ENCODE measurements at places on chromosomes 11 and 22.

DNA sequence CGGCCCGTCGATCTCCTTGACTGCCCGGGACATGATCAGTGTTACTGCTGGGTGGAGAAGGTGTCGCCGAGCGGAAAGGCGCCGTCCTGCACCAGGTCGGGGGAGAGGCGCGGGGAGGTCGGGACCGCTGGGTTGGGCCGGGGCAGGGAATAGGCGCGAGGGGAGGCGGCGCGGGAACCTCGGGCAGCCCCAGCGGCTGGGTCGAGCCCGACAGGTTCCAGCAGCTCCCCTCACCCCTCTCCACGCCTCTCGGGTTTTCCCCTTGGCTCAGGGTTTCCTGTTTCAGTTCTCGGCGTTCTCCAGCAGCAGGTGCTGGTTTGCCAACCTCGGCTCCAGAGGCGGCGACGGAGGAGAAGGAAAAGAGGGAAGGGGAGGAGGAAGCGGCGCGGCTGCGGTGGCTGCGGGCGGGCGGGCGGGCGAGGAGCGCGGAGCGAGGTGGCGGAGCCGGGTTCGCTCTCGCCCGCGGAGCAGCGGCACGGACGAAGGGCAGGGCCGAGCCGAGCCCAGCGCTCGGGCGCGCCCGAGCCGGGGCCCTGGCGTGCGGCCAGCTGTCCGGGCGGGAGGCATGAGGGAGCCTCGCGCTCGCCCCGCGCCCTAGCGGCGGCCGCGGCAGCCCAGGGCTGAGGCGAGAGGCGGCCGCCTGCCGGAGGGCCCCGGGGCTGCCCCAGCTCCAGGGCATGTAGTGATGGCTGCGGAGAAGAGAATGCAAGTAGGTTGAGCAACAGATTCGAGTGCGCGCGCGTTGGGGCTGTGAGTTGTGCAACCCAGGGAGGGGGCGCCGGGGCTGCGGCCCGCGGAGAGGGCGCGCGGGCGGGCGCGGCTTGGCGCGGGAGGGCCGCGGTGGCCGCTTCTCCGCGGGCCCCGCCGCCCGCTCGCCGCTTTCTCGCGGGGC lies at the start of gene ZC3H12C:
TSS of gene ZC3H12C (plus strand) at position 878 of the 892 bp plus-strand sequence. CDS start 20 bp downstream, outside the sequence.
- peak; percentile 59 for DNase-seq

- DNase-seq: no peak
These were observed 570.1 kb downstream of the BRD1 start for GRCh38 chr22:49257551-49257961.

DNA sequence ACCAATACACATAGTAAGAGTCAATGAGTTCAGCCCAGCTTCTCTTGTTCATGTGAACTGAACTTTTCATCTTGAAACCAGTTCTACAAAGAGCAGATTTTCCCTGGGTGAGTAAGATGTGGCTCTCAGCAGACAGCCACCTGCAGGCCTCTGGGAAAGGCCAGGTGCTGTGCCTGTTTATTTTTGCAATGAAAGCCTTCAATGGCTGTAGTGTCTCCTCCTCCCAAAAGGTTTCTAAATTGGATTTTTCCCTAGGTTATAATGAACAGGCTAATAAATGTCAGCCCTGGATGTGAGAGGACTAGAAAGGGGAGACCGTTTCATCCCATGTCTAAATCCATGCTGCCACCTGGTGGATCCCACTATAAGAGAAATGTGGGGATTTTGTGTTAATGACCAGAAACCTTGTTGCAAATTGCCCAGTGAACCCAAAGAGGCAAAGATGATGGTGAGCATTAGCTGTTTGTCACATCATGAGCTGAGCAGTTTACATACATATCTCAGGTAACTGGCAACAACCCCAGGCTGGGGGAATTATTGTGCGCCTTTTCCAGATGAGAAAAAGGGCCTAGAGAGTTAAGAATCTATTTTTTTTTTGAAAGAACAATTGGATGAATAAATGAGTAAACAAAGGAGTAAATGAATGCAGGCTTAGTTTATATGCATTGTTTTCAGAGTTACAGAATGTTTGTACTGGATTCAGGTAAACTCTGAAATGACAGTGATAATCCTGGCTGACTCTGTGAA lies 12.7 kb downstream of the C11orf91 start:
- peak; percentile 23 for DNase-seq

- DNase-seq: no peak
These were observed 8.8 kb downstream of the MAML2 start for GRCh38 chr11:96334219-96334618.

DNA sequence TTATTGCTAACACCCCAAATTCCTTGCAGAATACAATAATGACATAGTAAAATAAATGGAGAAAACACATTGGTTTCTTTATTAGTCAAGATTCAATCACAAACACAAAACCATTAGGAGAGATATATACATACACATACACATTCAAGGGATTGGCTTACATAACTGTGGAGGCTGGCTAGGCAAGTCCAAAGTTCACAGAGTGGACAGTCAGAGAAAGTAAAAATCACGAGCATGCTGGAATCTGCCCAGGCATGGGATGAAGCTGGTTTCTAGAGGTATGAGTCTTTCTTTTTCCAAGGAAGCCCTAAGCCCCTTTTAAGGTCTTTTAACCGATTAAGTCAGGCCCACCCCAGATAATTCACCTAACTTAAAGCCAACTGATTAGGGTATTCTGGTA lies 13.6 kb upstream of the OR56B1 start:
- no peak for DNase-seq

- DNase-seq: peak; percentile 66
These were observed 48.3 kb downstream of the MYH9 start for GRCh38 chr22:36339171-36340065.

DNA sequence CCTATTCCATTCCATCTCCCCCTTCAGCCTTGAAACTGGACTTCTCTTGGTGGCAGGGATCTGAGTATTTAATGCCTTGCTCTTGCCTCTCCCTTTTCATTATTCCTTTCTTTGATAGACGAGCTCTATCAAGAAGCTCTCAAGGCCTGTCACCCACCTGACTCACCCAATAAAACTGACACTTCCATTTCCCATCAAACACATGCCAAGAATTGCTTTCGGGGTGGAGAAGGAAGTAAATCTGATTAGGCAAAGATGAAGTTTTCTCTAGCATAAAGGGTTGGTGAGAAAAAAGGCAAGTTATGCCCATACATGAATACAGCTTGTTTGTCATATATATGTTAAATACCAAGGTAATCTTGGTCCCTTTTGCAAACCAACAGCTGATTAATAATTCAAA lies 34.9 kb upstream of the MYEOV start:
- no peak for DNase-seq

- no peak for DNase-seq
These were observed 84.6 kb downstream of the CLPB start for GRCh38 chr11:72349616-72350218.

DNA sequence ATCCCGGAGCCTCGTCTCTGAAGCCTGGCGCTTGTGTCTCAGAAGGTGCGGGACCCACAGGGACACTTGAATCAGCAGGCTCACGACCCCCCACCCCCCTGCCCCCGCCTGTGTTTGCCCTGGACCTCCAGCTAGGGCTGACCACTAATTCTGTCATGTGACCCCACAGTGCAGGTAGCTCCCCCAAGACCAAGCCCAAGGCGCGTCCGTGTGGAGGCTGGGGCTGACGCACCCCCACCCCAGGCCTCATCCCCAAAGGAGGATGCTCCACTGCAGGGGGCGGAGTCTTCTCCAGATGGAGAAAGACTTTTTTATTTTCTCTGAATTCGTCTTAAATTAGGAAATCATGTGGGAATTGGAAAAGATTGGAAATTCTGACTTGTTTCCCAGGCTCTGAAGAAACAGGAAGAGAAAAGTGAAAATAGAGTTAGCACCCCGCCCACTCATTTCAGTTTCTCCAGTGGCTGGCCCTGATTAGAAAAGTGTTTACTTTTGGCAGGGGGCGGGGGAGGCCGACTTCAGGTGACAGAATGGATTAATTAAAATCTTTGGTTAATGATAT lies 1.0 kb upstream of the RELA start:
- DNase-seq: peak; percentile 71

DNA sequence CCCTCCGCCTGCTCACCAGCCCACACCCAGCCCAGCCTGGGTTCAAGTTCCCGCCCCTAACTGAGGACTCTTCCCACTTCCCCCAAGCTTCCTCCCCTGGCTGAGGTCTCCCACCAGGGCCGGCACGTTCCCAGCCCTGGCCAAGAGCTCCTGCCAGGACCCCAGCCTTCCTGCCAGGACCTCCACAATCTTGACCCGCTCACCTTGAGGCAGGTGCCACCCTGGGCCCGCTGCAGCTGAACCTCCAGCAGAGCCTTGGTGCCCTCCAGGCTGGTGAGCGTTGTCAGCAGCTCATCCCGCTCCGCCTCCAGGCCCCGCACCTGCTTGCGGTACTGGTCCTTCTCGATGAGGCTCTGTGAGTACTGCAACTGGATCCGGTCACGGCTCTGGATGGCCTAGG lies 13.2 kb downstream of the CARD10 start:
- DNase-seq: no peak

- DNase-seq: no peak
These were observed 66.8 kb downstream of the LRP5 start for GRCh38 chr11:68379206-68379605.

DNA sequence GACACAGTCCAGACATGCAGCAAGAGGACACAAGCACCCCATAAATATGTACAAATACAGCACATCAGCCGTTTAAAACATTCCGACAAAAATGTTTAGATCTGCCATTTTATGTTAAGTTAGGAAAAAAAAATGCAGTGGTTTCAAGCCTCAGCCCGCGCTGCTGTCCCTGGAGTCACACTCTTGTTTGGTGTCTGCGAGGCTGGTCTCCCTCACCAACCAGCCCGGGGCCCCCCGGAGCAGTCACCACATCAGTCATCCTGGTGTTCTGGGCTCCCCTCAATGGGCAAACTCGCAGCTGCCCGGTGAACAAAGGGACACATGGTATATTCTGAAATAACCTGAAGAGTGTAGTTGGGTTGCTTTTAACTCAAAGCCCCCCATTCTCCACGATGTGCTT lies 1022.2 kb downstream of the BRD1 start:
- no peak for DNase-seq

GRCh38 chr11:111974446-111974845 lies 37.3 kb downstream of the DIXDC1 start:
- no peak for DNase-seq

DNA sequence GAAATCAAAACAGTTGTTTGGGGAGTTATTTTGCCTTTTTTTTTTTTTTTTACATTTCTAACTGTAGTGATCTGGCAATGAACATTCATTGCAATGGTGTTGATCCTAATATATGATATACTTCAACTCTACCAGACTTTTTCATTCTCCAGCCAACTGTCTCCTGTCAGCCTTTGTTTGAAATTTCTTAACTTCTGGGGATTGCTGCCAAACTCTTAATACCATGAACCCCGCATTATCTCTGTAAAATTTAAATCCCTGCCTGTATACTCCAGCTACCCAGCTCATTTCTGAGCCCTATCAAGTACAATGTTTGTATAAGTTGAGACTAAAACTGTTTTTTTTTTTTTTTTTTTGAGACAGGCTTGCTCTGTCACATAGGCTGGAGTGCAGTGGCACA lies 280.7 kb downstream of the TTC28 start:
- no peak for DNase-seq

GRCh38 chr11:127236776-127237175 lies 236.2 kb upstream of the KIRREL3 start:
- DNase-seq: no peak

GRCh38 chr22:23498811-23499798 lies 81.0 kb downstream of the IGLL1 start:
- no peak for DNase-seq

GRCh38 chr22:42721045-42721434 lies 370 bp upstream of the A4GALT start:
- DNase-seq: no peak

- no peak for DNase-seq
These were observed 6.6 kb downstream of the ZBTB16 start for GRCh38 chr11:114066046-114066648.

DNA sequence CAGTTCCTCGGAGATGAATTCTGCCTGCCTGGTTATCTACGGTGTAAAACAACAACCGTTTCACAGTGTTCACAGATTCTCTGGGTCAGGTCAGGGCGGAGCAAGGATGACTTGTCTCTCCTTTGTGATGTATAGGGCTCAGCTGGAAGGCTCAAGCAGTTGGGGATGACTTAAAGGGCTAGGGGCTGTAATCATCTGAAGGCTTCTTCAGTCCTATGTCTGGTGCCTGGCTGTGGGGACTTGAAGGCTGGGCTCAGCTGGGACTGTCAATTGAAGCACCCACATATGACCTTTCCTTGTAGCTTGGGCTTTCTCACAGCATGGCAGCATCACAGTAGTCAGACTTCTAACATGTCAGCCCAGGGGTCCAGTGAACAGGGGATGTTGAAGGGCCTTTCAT lies 29.3 kb downstream of the EIF3F start:
- no peak for DNase-seq

- DNase-seq: no peak
These were observed 39.4 kb upstream of the RBX1 start for GRCh38 chr22:40911772-40912171.

DNA sequence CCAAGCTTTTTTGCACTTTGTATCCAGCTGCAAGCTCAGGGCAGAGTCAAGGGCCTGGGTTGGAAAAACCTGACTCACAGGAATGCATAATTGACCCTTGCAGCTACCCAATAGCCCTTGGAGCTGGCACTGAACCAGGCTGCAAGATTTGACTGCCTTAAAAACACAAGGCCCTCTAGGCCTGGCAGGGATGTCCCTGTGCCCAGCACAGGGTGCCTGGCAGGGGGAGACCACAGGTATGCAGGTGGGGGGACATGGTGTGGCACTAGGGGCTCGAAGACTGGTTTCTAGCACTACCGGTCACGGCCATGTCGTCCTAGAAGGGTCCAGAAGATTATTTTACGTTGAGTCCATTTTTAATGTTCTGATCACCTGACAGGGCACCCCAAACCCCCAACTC lies 30.2 kb downstream of the SBF1 start:
- DNase-seq: no peak

DNA sequence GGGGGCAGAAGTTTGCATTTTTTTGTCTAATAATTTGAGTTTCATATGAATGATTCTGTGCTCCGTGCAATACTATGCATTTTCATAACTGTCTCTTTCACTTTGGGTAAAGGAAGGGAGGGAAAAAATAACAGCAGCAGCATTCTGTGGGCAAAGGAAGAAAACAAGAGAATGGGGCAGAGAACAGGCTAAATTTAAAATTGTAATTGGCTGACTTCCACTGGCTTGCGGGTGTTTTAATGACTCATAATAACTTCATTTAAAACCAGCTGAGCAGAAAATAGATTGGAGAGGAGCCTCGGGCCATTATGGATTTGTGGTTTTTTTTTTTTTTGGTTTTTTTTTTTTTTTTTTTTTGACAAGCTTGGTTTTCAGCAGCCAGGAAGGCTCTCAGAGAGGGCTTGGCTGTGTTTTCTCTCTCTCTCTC lies 107.4 kb downstream of the ZBTB16 start:
- DNase-seq: no peak

DNA sequence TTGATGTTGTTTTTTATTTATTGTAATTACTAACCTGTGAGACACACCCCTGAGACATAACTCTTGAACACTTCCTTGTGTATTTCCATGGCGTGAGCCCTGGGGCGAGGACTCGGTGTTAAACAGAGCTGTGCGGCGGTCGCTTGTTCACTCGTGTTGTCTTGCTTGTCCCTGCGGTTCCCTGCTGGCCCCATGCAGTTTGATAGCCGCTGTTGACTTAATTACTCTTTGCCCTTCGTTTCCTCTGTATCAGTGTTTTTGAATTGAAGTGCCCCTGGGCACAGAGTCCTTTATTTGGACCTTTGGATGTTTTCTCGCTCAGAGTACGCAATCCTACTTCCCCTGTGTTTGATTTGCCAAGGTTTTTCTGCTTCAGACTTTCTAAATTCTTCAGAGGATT lies 52.7 kb downstream of the TBC1D22A start:
- no peak for DNase-seq

- no peak for DNase-seq
These were observed 1359.5 kb downstream of the TBC1D22A start for GRCh38 chr22:48121984-48122383.

GRCh38 chr22:30627471-30627870 lies 8.1 kb upstream of the SLC35E4 start:
- no peak for DNase-seq

All from activated CD4-positive, alpha-beta T cell treated with anti-CD3 and anti-CD28 coated beads, Interleukin-2, amount 50 U/mL, for 48 hours (primary cell).